ENCODE measurements at places on chromosomes 16 and 17. TPM values are rescaled to one million over a fixed set of nuclear protein-coding genes. Genes with fewer than 3 reads are reported as not detected.

DNA sequence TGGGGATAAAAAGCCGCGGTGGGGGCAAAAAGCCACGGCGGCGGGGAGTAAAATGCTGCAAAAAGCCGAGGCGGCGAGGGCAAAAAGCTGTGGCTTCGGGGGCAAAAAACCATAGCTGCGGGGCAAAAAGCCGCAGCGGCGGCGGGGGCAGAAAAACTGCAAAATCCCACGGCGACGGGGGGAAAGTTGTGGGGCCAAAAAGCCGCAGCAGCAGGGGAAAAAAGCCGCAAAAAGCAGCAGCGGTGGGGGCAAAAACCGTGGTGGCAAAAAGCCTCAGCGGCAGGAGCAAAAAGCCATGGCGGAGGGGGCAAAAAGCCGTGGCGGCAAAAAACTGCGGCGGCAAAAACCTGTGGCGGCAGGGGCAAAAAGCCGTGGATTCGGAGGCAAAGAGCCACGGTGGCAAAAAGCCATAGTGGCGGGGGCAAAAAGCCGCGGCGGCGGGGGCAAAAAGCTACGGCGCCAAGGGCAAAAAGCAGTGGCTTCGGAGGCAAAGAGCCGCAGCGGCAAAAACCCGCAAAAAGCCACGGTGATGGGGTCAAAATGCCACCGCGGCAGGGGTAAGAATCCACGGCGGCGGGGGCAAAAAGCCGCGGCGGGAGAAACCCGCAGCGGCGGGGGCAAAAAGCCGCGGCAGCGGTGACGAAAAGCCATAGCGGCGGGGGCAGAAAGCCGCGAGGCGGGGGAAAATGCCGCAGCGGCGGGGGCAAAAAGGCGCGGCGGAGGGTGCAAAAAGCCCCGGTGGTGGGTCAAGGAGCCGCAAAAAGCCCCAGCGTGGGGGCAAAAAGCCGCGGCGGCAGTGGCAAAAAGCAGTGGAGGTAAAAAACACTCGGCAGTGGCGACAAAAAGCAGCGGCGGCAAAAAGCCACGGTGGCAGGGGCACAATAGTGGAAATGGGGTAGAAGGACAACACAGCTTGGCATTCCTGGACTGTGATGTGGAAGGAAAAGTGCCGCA lies 192.8 kb downstream of the SHCBP1 start:
- H3K27me3 ChIP-seq = peaks cover 23% of the 10 kb centered on the region
- H3K36me3 ChIP-seq = no peaks in the 10 kb centered on the region
- no peak overlapping the region for H3K27ac ChIP-seq
- H3K4me1 ChIP-seq = no peaks in the 10 kb centered on the region
- no peak for DNase-seq
- no peak overlapping the region for H3K4me3 ChIP-seq

- no peaks in the 10 kb centered on the region for H3K27me3 ChIP-seq
- no peak for DNase-seq
- peaks cover 2% of the 10 kb centered on the region for H3K36me3 ChIP-seq
- peaks cover 63% of the 10 kb centered on the region for H3K4me1 ChIP-seq
- H3K4me3 ChIP-seq = no peak overlapping the region
Measured at GRCh38 chr17:1112875-1113274, 66.9 kb downstream of the ABR start.

DNA sequence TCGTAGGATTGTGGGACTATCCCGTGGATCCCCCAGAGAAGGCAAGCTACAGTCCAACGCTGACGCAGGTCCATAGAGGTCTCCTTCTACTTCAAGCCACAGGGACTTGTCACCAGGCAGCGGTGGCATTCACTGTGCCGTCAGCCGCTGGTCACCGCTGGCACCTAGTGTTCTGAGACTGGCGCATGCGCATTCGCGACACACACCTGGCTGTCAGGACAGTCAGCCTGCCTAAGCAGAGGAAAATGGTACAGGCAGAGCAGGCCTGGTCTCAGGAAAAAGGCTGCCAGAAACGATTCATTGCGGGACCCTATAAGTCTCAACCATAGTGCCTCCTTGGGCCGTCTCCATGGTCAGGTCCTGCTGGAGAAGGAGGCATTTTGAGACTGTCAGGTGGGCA lies 138.0 kb upstream of the WSB1 start:
- no peaks in the 10 kb centered on the region for H3K4me1 ChIP-seq
- no peak overlapping the region for H3K27ac ChIP-seq
- no peaks in the 10 kb centered on the region for H3K36me3 ChIP-seq
- H3K4me3 ChIP-seq = no peak overlapping the region

Gene KRT23
- 7.6 TPM for polyA plus RNA-seq

Gene OTOP2
- polyA plus RNA-seq = not detected

GRCh38 chr16:73031984-73032383 lies 15.9 kb downstream of the ZFHX3 start:
- no peak overlapping the region for H3K27ac ChIP-seq
- H3K4me3 ChIP-seq = no peak overlapping the region
- H3K27me3 ChIP-seq = peaks cover 11% of the 10 kb centered on the region
- DNase-seq = no peak
- H3K4me1 ChIP-seq = peaks cover 33% of the 10 kb centered on the region

Gene KRT222
- polyA plus RNA-seq = not detected

Gene PRSS21
- polyA plus RNA-seq = 3.1 TPM

DNA sequence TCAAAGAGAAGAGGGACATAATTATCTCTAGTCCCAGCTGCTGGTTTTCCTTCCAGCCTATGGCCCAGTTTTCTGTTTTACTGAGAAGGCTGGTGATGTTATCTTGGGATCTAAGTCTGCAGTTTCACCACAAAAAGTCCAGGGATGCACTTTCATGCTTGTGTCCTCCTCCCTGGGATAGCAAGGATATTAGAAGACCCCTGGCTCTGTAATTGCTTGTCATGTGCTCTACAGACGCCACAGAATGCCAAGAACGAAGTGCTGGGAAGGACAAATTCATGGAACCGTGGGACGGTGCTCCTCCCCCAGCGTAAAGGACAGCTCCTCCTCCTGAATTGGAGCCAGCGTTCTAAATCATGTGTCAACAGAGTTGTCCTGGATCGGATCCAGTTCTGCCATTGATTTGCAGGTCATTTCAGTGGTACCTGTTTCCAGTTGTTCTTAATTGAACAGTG lies 8.6 kb downstream of the MAPT start:
- peaks cover 23% of the 10 kb centered on the region for H3K27me3 ChIP-seq
- H3K4me1 ChIP-seq = no peaks in the 10 kb centered on the region
- no peaks in the 10 kb centered on the region for H3K36me3 ChIP-seq
- H3K4me3 ChIP-seq = no peak overlapping the region

Gene CD300E
- 122 TPM for polyA plus RNA-seq

GRCh38 chr16:66695935-66696668 lies 441 bp downstream of the CMTM4 start:
- peak; percentile 9 for DNase-seq
- H3K4me3 ChIP-seq = peak overlapping the region; percentile 40
- no peaks in the 10 kb centered on the region for H3K27me3 ChIP-seq
- H3K36me3 ChIP-seq = no peaks in the 10 kb centered on the region
- H3K27ac ChIP-seq = peak overlapping the region; percentile 58

- peaks cover 24% of the 10 kb centered on the region for H3K4me1 ChIP-seq
- peak overlapping the region; percentile 19 for H3K4me3 ChIP-seq
- H3K27me3 ChIP-seq = no peaks in the 10 kb centered on the region
- H3K27ac ChIP-seq = peak overlapping the region; percentile 86
Measured at GRCh38 chr17:82105882-82106687, 8.0 kb upstream of the FASN start.

DNA sequence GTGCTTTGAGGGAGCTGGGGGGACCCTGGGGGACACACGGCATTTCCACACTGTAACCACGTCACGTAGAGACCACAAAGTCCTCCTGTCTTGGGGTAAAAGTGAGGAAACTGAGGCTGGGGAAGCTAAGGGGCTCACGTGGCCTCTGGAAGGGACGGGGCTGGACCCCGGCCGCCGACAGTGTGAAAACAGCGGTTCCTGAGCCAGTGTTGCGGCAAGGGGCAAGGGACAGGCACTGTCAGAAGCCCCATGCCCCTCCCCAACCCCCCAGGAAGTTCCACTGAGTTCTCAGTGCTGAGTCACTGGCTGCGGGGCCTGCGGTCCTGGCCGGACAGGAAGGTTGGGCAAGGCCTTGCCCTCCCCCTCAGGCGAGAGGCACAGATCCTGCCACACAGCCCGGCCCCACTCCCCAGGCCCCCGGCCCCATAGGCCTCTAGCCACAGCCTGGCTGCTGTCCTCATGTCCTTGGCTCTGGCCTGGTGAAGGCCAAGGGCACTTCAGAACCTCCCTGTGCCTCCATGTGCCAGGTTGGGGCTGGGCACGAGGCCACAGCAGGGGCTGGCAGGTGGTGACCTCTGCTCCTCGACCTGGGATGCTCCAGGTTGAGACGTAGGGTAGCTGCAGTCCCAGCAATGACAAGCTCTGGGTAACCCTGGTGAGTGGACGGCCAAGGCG lies 5.0 kb upstream of the CCDC57 start:
- DNase-seq = peak; percentile 98
- peaks cover 90% of the 10 kb centered on the region for H3K4me1 ChIP-seq
- peak overlapping the region; percentile 58 for H3K4me3 ChIP-seq
- no peaks in the 10 kb centered on the region for H3K36me3 ChIP-seq
- peak overlapping the region; percentile 100 for H3K27ac ChIP-seq

GRCh38 chr17:74960570-74961342 lies 11.8 kb downstream of the HID1 start:
- no peaks in the 10 kb centered on the region for H3K36me3 ChIP-seq
- no peak for DNase-seq
- no peaks in the 10 kb centered on the region for H3K4me1 ChIP-seq
- no peak overlapping the region for H3K27ac ChIP-seq
- H3K4me3 ChIP-seq = no peak overlapping the region
- H3K27me3 ChIP-seq = peaks cover 9% of the 10 kb centered on the region

DNA sequence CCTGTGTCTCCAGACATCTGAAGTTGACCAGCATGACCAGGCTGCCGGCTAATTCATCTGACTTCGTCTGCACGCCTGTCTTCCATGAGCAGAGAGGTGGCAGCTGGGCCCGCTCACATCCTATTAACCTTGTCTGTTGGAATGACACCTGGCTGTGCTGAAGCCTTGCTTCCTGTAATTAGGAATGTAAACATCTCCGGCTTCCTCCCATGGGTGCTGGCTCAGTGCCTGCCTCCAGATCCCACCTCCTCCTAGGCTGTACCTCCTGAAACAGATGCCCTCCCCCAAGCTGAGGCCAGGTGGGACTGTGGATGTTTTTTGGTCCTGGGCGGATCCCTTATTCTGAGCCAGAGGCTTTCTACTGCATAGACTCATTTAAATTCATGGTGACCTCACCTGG lies 296.3 kb downstream of the HS3ST4 start:
- H3K4me1 ChIP-seq = no peaks in the 10 kb centered on the region
- H3K27me3 ChIP-seq = no peaks in the 10 kb centered on the region
- no peak overlapping the region for H3K27ac ChIP-seq

GRCh38 chr16:56191156-56191815 lies at the start of gene GNAO1:
TSS of gene GNAO1 (plus strand) at chr16:56191489. CDS start at chr16:56192236, 747 bp downstream.
- no peak within 1 kb of the TSS for H3K27ac ChIP-seq
- no peaks in the 10 kb centered on the region for H3K36me3 ChIP-seq
- DNase-seq = peak; percentile 23
- H3K27me3 ChIP-seq = peaks cover 93% of the 10 kb centered on the region
- peak within 1 kb of the TSS; percentile 26 for H3K4me3 ChIP-seq
- H3K4me1 ChIP-seq = peaks cover 13% of the 10 kb centered on the region
